Activated CD8-positive, alpha-beta memory T cell treated with anti-CD3 and anti-CD28 coated beads, Interleukin-2, amount 10 ng/mL, durations not matched to agents 7 days and 5 days (primary cell): ENCODE measurements at places on chromosomes 6 and 20.

GRCh38 chr6:127341471-127342202 lies 1.8 kb downstream of the ECHDC1 start:
- DNase-seq: no peak

GRCh38 chr6:26158581-26159356 lies 71.5 kb downstream of the HFE start:
- peak; percentile 82 for DNase-seq

- no peak for DNase-seq
These were observed 82.9 kb upstream of the RNF217 start for GRCh38 chr6:124879110-124879991.

DNA sequence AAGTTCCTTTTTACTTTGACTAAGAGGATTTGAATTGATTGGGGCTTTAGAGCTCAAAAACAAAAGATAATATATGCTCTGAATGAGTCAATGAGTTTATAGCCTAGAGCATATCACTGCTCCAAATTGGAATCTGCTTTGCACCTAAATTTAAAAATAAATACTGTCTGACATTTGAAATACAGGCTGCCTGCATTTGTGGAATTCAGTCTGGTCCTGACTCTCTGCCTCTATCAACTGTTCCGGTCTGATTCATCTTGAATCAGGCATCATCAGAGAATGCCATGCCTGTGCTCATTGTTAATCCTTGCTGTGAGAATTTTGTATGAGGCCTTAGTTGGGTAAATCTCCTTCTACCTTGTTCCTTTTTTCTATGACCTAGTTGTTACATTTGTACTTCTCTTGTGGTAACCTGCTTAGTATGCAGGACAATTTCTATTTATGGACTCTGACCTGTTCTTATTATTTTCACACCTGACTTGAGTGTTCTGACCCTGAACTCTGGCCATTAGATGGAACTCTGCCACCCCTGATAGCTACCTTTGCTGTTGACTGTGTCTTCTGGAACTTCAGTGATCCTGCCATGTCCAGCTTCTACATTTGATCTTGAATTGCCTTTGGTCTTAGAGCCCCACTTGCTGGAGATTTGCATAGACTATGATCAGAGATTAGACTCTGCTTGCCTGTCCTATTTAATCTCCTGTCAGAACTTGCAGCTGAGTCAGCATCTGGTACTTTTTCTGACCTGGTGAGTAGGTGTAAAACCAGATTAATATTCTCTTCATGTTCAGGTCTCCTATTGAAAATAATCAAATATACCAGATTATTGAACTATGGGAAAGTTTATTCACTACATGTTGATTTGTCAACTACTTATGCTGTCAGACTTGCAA lies 442.7 kb upstream of the HS3ST5 start:
- no peak for DNase-seq

- DNase-seq: no peak
These were observed 4.7 kb downstream of the CITED2 start for GRCh38 chr6:139369568-139370282.

GRCh38 chr6:19757036-19757435 lies 80.1 kb upstream of the ID4 start:
- no peak for DNase-seq

DNA sequence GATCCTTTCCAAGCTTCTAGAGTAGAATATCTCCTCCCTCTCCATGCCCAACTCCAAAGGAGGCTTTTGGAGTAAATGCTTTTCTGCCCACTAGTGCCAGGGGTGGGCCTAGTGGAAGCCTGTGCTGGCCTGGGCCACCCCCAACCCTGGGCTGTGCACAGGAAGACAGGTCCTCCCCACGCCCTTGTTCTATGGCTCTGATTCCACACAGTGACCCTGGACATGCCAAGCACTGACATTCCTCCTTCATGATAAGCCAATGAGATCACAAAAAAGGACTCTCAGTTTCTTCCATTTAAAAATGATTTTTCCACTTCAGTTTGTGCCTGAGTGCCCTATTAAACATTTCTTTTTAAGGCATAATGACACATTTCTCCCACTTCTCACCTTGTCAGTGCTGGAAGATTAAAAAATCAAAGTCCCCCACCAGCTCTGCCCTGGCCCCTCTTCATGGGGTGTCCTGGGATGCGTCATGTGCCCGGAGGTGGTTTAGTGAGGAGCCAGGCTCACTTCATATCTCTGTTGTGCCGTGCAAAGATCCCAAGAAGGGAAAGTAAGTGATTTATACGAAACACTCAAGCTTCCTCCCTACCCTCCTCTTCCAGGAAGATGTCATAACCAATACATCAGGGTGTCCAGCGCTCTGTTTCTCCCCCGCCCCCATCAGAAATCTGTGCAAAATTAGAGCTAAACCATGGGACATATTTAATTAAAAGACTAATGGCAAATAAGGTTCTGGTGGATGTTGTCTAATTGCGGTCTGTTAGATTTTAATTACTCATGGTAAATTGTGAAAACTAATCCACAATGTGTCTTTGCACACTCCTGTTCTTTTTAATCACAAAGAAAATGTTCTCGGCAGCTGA lies 255.0 kb downstream of the NRN1 start:
- DNase-seq: no peak

GRCh38 chr6:134295953-134296553 lies 21.9 kb downstream of the SGK1 start:
- no peak for DNase-seq

DNA sequence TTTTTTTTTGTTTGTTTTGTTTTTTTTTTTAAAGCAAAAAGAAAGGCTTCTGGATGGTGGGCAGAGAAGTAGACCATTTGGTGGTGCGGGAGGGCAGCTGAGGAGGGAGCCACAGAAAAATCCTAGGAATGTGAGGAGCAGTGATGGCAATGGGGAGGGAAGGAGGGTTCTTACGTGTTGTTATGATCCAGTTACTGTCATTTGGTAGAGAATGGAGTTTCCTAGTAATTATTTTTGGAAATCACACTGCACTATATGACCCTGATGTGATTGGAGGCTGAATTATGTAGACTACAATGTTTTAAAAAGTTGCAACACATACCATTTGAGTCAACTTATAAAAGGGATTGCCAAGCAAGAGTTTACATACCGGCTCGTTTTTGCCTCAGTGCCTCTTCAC lies 22.1 kb downstream of the ADGRF5 start:
- DNase-seq: no peak

DNA sequence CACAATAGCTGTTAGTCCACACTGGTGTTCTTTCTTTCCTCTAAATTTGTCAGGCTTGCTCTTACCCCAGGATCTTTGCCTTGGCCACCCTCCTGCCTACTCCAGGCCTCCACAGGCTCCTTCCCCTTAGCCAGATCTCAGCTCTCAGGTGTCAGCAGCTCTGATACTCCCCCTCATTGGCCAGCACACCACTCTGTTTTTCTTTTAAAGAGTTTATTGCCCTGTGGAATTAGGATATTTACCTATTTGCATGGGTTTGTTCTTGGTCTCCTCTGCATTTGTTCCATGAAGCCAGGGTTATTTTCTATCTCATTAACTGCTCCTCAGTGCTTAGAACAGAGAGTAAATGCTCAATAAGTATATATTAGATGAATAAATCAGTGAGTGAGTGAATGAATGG lies 36.8 kb downstream of the GCNT2 start:
- no peak for DNase-seq

DNA sequence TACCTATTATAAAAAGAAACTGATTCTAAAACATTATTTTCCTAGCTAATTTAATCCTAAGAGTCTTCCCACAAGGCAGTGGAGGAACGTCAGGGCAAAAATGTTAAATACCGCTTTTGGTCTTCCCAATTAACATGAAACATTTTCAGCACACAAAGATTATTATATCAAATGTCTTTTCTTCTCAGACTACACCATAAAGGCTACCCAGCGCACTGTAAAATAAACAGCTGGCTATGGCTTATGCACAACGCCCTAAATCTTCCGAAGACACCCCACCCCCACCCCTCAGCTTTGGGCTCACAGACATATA lies 1.0 kb downstream of the NUDT3 start:
- no peak for DNase-seq

GRCh38 chr6:12750416-12750815 lies 33.8 kb downstream of the PHACTR1 start:
- no peak for DNase-seq

GRCh38 chr6:129605967-129606366 lies 104.0 kb downstream of the ARHGAP18 start:
- DNase-seq: no peak

GRCh38 chr6:79640146-79641111 lies 9.3 kb downstream of the SH3BGRL2 start:
- no peak for DNase-seq

GRCh38 chr20:38931984-38932383 lies 5.8 kb downstream of the FAM83D start:
- DNase-seq: no peak

- DNase-seq: no peak
These were observed 12.5 kb upstream of the TMEM30A start for GRCh38 chr6:75296811-75297779.

DNA sequence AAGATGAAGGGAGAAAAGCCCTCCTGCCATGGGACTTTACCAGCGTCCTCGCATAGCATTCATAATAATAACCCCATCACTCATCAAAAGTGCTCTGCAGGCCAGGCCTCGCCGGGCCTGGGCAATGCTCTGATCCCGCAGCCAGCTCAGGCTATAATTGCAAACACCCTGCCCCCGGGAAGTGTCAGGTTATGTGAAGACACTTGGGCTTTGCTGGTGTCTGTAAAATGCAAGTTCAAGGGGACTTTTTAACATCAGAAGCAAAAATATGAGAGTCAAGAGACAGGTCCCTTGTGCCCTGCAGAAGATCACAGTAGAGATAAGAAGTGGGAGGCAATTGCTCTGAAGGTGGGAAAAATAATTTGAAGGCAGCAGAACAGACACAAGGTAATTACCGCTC lies 381.0 kb downstream of the MAFB start:
- no peak for DNase-seq

DNA sequence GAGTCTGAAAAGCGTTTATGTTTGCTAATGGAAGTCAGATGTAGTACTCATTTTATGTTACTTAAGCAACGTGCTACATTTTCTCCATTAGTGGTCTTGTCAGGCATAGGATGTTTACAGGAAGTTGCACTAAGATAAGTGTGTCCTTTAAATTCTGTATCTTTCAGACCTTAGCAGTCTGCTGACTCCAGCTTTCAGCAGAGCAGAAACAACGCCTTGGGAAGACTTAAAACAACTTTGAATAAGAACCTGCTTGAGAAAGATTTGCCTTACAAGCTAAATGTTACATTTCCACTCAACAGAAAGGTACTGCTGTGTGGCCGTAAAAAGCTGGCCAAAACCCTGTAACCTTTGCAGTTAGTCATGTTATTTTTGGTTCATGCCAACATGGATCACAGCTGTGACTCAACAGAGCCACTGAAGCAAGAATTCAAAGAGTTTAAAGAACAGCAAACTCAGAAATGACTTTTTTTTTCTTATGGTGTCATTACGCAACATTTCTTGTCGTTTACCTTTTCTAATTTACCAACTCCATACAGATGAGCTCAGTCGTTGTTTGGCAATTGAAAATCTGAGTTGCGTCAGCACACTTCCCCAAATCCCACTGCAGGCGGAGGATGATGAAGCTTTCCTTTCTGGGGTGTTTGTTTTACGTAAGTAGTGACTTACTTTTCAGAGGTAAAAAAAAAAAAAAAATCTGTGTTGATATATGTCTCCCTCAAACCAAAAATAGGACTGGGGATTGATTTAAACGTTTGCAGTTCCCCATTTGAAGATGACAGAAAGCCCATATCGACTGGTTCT lies 27.9 kb upstream of the BMP6 start:
- DNase-seq: no peak

GRCh38 chr6:88135578-88136114 lies 30.5 kb downstream of the CNR1 start:
- DNase-seq: no peak

- no peak for DNase-seq
These were observed 55.6 kb downstream of the PTPRK start for GRCh38 chr6:128464790-128465189.

GRCh38 chr6:77740380-77740779 lies 87.5 kb downstream of the MEI4 start:
- no peak for DNase-seq

GRCh38 chr6:55802259-55802658 lies 73.1 kb downstream of the BMP5 start:
- DNase-seq: no peak

DNA sequence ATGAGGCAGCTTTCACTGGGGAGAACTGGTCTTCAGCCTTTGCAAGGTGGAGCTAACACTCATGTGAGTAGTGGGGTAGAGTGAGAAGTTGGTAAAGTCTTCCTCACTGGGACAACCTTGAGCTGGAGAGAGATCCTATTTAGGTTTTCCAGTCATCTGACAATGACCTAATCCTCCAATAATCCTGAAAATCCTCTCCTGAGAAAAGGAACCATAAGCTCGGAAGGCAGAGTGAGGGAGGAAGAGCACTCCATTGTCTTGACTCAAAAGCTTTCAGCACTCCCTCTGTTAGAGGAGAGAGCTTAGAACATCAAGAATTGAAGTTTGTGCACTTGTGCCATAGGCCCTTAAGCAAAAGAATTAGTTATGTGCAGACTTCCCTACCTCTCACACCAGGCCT lies 77.8 kb downstream of the TRAM2 start:
- DNase-seq: no peak

GRCh38 chr6:170376386-170377043 lies 70.0 kb downstream of the FAM120B start:
- no peak for DNase-seq

GRCh38 chr6:117564681-117565080 lies 37.6 kb downstream of the GOPC start:
- no peak for DNase-seq

GRCh38 chr6:166456395-166457156 lies 73.8 kb upstream of the MPC1 start:
- no peak for DNase-seq
